T-helper 1 cell (primary cell): ENCODE measurements at places on chromosomes 16 and 17.
A peak's percentile ranks its signal among the peaks of the same experiment; 100 is the strongest.

DNA sequence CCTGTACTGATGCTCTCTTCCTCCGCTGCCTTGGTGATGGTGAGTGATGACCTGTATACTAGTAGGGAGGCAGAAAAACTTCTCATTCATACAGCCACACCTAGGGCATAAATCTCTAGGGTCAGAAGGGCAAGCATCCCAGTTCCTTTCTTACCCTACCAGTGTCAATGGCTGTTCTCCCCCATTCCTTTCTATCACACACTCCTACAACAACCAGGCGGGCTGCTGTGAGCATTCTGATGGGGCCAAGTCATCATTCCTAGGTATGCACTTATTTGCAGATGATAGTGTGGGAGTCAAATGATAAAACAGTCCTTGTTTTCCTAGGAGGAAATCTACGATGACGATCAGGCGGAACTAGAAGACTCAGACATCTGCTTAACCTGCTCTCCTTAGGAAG, 14.0 kb upstream of the SLC6A4 start:
- DNase-seq: no peak

DNA sequence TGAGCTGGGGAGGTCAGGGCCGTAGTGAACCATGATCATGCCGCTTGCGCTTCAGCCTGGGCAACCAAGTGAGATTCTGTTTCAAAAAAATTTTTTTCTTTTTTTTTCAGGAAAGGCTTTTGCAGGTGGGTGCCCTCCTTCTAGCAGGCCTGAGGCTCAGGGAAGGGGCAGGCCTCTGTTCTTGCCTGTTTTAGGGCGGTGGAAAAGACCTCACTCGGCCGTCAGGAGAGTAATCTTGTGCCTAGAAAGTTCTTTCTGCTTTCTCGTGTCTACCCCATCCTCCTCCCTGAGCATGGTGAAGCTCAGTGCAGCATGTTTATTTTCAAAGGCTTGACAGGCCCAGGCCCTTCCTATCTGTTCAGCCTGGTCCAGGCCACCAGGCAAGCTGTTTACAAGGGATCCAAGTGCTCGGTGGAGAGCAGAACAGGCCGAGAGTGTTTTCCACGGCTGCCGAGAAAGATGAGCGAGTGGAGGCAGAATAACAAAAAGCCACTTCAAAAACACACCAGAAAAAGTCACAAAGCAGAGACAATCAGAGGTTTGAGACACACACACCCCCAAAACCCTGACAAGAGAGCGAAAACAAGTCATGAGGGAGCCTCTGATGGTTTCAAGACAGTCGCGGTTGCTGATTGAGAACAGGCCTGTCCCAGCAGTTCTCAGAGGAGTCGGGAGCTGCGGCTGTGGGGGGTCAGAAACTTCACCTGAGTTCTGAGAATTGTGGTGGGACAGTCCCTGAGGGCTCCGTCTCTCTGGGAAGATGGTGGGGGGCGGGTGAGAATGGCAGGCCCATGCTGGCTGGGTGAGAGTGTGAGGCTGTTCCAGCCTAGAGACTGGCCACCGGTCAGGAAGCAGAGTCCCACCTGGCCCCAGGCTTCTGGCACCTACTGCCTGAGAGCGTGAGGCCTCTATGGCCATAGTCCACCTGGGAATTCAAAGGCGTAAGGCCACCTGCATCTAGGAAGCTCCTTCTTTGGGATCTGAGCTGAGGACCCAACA, 37.5 kb upstream of the CCR7 start:
- peak; percentile 41 for DNase-seq

- DNase-seq: no peak
Observed at GRCh38 chr16:89473136-89473712, 17.1 kb downstream of the ANKRD11 start.

DNA sequence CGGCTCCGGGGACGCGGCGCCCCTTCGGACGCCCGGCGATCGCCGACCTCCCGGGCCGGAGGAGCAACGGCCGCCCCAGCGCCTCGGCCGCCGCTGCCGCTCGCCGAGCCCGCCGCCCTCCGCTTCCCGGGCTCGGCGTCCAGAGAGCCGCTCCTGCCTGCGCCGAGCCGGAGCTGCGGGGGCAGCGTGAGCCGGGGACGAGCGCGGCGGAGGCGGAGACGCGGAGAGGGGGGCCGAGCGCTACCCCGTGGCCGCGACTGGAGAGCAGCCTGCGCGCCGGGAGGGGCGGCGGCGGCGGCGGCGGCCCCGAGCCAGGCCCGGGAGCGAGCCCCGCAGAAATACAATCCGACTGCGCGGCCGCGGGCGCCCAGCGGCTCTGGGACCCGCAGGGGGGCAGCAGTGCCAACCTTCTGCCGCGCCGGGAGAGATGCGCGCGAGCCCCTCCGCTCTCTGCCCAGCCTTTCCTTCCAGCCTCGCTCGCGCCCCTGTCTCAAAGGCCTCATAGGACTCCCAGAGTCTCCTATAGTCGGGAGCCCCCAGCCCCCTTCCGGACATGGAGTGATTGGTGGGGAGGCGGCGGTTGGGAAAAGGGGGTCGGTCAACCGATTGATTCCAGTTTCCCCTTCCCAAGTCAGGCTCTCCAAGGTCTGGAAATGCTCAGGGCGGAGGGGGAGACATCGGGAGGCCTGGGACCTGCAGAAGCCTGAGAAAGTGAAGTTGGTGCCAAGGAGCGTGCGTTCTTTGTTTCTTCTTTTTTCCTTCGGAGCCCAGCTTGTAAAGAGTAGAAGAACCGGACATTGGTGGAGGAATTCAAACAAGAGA, 1.0 kb upstream of the SDK2 start:
- no peak for DNase-seq
